ENCODE measurements at places on chromosomes 6 and 20.
A peak's percentile ranks its signal among the peaks of the same experiment; 100 is the strongest.

DNA sequence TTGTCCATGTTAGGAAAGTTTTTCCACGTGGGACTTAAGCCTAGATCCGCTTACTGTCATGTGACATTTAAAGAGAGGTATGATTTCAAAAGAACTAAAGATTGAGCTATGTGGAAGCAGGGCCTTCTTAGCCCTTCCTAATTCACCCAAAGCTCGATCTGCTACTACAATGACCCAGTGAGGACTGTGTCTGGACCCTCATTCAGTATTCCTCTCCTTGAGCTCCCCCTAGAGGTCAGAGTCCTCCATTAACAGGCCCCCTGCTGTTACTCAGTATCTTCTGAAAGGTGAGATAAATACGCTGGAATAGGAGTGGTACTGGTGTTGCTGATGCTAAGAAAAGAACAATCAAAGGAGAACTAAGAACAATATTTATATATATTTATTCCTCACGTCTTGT is 414.0 kb downstream of the GJA1 start:
- peak; percentile 63 for DNase-seq

DNA sequence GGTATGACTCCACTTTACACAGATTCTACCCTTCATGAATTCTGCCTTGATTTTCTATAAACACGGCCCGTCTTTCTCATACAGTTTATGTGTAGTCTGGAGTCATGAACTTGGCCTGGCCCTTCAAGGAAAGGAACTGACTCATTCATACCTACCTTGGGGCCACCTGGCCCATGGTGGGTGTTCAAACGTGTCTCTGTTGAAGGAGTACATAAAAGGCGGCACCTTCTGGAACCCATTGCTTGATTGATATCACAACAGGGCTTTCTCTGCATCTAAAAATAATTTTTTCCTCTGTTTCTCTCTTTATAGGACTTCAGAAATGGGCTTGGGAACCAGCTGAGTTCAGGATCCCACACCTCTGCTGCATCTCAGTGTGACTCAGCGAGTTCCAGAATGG is 363.0 kb upstream of the SOX4 start:
- DNase-seq: no peak

GRCh38 chr6:124234801-124235200 is 431.1 kb downstream of the NKAIN2 start:
- DNase-seq: no peak

DNA sequence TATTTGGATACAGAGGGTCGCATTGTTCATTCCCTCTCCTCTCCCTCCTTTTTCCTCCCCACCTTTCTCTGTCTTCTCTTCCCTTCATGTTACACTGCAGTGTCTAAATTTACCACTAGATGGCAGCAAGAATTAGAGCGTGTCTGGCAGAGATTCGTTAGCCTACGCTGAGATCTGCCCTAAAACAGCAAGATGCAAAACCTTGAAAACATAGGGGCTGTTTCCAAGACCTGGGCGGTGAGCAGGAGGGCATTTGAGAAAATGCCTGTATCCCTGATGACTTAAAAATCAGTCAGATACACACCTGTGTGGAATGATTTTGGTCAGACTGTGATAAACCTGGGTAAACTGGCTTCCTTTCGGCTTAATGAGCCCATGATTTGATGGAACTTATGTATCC is 101.5 kb upstream of the ISM1 start:
- DNase-seq: peak; percentile 42

DNA sequence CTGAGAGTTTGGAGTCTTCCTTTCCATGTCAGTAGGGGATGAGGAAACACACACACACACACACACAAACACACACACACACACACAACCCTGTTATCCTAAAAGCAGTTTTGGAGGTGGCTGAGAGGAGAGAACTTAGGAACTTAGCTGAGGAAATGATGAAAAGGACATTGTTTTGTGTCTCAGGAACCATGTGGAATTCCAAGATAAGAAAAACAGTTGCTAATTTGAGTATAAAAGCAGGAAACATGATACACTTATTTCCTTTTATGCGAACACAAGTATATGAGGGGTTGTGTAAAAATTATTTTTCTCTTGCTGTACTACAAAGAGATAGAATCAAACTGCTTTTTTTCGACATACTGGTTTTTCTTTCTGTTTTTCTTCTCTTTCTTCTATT is at the start of gene MYCT1:
MYCT1 (plus strand) TSS at position 264 of the 400 bp plus-strand sequence; CDS start at position 270, 6 bp downstream.
- DNase-seq: no peak

DNA sequence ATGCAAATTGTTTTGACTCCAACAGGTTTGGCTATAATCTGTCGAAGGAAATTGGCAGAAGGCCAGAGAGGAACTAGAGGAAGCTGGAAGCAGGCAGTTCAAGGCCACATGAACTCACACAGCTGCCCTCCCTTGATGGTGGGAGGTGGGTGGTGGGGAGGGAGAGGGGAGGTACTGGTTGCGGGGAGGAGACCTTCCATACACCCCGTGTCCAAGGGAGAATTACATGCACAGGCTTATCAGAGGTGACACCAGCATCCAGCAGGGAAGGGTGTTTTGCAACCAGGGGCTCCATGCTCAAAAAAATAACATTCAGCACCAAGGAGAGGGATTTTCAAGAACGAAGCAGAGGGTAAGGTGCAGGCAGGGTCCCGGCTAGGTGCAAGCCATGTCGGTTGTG is 9.1 kb downstream of the PRND start:
- no peak for DNase-seq

DNA sequence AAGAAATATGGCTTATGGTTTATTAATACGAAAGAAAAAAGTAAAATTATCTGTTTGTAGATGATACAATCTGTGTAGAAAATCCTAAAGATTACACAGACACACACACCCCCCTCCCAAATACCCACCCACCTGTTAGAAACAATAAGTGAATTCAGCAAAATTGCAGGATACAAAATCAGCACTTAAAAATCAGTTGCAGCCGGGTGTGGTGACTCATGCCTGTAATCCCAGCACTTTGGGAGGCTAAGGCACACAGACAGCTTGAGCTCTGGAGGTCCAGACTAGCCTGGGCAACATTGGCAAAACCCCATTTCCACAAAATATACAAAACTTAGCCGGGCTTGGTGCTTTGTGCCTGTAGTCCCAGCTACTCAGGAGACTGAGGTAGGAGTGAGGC is 42.3 kb downstream of the NINL start:
- no peak for DNase-seq

DNA sequence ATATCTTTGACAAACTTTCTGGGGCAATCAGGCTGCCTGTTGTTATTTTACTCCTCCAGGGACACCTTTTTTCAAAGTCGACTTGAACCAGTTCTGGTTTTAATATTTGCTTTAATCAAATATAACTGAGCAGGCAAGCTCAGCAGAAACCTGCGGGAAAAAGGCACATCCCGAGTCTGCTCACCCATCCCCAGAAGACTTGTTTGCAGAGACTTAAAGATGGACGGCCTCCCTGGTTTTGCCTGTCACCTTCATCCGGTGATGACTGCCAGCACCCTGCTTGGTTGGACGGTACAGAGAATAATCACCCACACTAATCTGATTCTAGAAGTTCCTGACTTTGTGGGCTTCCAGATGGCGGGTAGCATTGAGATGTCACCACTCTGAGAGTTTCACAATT is 36.8 kb downstream of the PPP1R3G start:
- DNase-seq: no peak

DNA sequence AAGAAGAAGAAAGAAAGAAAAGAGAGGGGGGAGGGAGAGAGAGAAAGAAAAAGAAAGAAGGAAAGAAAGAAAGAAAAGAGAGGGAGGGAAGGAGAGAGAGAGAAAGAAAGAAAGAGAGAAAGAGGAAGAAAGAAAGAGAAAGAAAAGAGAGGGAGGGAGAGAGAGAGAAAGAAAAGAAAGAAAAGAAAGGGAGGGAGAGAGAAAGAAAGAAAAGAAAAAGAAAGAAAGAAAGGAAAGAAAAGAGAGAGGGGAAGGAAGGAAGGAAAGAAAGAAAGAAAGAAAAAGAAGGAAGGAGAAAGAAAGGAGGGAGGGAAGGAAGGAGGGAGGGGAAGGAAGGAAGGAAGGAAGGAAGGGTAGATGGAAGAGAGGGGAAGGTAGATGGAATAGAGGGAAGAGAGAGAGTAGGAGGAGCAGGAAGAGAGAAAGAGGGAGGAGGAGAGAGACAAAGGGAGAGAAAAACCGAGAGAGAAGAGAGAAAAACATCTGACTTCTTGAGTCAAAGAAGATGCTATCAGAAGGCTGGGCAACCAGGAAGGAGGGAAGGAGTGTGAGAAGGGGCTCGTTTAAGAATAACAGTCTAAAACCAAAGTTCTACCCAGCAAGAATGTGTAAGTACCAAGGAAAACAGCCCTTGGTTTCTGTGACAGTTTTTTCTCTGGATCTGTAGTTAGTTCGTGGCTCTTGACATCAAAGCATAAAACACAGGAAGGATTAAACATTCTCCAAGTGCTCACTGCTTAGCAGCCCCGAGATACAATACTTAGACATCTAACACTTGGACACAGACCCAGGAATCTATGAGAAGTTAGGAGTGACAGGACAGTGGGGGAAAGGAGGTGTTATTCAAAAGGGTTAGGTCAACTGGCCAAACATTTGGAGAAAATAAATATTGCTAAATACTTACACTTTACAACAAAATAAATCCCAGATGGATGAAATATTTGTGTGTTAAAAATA is 131.9 kb upstream of the STMND1 start:
- DNase-seq: no peak

DNA sequence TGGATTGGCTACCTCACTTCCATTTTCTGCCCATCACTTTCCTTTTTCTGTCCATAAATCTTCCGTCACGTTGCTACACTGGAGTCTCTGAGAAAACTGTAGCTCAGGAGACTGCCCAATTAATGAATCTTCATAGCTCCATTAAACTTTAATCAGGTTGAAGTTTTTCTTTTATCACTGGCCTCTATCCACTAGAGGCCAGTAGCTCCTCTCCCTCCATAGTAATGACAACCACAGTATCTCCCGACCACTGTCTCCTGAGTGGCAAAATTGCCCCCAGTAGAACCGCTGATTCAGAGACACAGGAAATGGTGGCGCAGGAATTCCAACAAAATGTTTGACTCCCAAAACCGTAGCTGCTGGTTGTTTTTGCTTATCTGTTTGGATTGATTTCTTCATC is 18.4 kb upstream of the DOK5 start:
- no peak for DNase-seq

GRCh38 chr6:36121787-36122494 is 8.4 kb upstream of the MAPK13 start:
- DNase-seq: no peak

DNA sequence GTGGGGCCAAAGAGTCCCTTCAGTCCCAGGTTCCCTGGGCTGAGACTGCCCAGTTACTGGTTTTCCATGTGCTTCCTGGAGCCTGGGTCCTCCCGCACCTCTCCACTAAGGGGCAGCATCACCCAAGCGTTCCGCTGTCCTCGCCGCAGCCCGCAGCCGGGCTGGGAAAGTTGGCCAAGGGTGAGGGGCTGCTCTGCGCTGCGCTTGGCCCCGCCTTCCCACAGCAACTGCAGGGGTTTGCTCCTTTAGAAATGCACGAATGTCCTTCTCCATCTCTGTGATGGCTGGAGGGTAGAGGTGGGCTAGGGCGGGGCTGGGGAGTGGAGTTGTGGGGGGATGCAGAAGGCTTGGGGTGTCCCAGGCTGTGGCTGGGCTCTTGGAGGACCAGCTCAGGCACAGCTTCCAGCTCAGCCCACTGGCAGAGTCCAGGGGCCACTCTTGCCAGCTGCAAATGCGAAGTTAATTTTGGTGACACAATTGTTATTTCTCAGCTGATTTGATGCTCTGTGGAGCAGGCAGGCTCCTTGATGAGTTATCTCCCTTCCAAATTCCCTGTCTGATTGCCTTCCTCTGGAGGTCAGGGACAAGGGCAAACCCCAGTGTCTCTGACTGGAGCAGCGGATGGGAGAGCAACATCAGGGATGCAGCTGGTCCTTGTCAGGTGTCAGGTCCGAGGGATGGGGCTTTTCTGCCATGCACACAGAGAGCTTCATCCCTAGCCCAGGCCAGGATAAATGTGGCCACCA is 63.2 kb downstream of the NOL4L start:
- DNase-seq: no peak

DNA sequence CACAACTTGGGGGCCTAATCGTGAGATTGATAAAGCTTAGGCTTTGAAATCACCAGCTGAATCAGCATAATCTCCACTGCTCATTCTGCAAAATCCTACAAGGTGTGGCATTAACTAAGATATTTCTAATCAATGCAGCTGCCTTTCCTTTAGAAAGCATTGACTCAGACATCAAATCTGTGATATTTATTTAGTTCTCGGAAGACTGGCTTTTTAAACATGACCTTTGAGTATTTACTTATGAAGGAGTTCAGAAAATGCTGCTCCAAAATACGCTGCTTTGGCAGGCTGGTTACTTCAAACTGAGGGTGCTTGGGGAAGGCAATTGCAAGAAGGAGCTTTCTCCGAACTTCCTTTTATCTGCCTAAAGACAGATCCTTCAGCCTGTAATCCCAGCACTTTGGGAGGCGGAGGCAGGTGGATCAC is 23.7 kb upstream of the FUCA2 start:
- DNase-seq: no peak

DNA sequence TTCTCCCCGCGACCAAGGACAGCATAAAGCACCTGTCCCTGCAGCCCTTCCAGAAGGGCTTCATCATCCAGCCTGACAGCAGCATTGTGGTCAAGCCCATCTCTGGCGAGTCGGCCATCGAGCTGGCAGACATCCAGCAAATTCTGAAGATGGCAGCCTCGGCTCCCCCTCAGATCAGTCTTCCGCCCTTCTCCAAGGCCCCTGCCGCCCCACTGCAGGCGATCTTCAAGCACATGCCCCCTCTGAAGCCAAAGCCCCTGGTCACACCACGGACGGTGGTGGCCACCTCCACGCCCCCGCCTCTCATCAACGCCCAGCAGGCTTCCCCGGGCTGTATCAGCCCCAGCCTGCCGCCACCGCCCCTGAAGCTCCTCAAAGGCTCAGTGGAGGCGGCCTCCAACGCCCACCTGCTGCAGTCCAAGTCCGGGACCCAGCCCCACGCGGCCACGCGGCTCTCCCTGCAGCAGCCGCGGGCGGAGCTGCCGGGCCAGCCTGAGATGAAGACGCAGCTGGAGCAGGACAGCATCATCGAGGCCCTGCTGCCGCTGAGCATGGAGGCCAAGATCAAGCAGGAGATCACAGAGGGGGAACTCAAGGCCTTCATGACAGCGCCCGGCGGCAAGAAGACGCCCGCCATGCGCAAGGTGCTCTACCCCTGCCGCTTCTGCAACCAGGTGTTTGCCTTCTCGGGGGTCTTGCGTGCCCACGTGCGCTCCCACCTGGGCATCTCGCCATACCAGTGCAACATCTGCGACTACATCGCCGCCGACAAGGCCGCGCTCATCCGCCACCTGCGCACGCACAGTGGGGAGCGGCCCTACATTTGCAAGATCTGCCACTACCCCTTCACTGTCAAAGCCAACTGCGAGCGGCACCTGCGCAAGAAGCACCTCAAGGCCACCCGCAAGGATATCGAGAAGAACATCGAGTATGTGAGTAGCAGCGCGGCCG is 83.3 kb downstream of the SSR1 start:
- no peak for DNase-seq

GRCh38 chr6:135902756-135903331 is 51.3 kb downstream of the PDE7B start:
- DNase-seq: no peak

DNA sequence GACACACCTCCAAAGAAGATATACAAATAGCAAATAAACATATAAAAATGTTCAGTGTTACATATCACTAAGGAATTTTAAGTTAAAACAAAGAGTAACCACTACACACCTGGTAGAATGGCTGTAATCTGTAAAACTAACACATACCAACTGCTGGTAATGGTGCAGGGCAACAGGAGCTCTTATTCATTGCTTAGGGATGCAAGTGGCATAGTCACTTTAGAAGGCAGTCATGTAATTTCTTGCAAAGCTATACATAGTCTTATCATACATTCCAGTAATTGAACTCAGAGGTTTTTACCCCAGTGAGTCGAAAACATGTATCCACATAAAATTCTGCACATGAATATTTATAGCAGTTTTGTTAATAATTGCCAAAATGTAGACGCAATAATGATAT is 906.8 kb upstream of the CITED2 start:
- no peak for DNase-seq

- no peak for DNase-seq
Observed at GRCh38 chr6:168105813-168106632, 27.0 kb upstream of the FRMD1 start.

Data from fibroblast of skin of left quadriceps (primary cell).